CD4-positive, alpha-beta T cell treated with Interleukin-12 subunit alpha and Interleukin-12 subunit beta, for 1 hour (primary cell): ENCODE measurements at places on chromosomes 1 and 21.

- DNase-seq: no peak
These were observed 405.6 kb downstream of the PTPRU start for GRCh38 chr1:29641921-29642320.

DNA sequence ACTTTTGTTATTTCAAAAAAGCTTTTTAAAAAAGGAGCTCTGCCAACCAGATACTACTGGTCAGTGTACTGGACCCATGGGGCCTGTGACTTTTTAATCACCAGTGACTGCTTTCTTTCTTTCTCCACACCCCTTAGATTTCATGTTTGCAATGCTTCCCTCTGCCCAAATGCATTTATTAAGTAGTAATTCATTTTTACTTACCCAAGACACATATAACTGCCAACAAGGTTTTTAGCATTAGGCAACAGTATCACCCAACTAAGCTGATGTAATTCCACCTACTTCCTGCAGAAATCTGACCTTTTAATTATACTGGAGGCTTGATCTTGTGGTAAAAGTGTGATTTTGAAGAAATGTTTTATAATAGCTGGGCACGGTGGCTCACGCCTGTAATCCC is 12.5 kb downstream of the MECR start:
- DNase-seq: no peak

GRCh38 chr1:101388904-101389546 is 152.2 kb downstream of the S1PR1 start:
- no peak for DNase-seq

GRCh38 chr21:36654796-36655325 is 44.1 kb upstream of the SIM2 start:
- DNase-seq: no peak

DNA sequence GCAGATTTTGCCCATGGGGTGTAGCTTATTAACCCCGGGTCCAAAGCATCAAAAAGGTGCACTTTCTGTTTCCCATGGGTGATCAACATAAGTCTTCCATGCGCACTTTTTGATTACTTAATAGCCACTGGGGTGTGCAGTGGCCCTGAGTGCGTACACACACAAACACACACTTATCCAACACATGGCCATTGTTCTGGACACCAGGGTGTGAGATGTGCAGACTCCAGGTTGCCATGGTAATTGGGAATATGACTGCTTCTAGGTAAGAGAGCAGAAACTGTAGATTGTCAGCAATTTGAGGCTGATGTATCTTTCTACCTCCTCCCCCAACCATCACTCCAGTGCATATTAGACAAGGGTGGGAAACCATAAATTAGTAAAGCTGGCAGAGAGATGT is 68.8 kb downstream of the MAB21L3 start:
- DNase-seq: no peak

DNA sequence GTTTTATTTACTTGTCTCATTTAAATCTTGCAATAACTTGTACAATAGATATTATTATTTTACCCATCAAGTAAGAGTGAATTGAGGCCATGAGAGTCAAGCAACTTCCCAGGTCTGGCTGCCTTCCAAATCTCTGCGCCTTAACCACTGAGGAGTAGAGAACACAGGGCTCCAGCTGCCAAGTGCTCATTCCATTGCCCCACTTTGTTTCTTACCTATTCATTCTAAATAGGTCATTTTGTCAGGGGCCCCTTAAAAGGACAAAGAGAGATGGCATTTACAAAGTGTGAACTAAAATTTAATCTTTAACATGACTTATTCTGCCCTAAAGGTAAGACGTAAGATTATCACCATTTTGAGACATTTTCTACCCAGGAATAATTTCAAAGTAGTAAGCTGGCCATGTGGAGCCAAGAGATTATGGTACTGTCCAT is 3.5 kb downstream of the PPP1R15B start:
- peak; percentile 51 for DNase-seq

DNA sequence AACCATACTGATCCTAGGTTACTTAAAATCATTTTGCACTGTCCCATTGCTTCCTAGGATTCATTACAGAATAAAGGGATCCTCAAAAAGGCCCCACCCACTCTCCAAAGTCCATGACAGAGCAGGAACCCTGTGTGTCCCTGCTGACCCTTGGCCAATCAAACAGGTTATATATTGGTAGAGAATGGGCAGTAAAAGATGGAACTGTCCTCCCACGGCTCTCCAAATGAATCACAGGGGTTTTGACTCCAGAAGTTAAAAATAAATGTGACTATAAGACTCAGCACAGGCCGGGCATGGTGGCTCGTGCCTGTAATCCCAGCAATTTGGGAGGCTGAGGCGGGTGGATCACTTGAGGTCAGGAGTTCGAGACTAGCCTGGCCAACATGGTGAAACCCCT is 65.5 kb downstream of the ACOT7 start:
- DNase-seq: no peak

DNA sequence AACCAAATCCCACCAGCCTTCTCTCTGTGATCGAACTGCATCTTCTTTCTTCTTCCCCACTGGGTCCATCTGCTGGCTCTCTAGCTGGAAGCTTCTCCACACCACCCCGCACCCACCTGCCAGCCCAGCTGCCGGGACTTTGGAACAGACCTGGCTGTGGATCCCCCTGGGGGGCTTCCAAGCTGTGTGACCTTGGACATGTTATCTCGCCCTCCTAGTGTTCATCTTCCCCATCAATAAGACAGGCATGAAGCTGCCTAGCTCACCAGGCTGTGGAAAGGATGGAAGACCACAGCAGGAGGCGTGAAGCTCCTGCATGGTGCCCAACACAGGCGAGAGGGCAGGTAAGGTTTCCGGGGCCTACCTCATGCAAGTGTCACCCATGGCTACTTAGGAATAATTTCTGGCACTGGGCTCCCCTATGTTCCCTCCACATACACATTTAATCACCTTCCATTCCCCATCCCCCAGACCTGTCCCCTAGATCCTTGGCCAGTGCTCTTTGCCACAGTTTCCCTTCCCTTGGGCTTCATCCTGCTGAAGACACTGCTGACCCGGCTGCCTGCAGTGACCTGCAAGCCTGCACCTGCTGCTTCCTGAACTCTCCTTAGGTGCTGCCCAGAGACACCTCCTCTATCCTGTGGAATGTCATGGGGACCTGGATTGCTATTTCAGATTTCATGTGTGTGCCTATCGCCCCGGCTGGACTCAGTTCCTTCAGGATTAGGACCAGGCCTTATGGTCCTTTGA is 13.2 kb upstream of the C2CD2 start:
- no peak for DNase-seq

DNA sequence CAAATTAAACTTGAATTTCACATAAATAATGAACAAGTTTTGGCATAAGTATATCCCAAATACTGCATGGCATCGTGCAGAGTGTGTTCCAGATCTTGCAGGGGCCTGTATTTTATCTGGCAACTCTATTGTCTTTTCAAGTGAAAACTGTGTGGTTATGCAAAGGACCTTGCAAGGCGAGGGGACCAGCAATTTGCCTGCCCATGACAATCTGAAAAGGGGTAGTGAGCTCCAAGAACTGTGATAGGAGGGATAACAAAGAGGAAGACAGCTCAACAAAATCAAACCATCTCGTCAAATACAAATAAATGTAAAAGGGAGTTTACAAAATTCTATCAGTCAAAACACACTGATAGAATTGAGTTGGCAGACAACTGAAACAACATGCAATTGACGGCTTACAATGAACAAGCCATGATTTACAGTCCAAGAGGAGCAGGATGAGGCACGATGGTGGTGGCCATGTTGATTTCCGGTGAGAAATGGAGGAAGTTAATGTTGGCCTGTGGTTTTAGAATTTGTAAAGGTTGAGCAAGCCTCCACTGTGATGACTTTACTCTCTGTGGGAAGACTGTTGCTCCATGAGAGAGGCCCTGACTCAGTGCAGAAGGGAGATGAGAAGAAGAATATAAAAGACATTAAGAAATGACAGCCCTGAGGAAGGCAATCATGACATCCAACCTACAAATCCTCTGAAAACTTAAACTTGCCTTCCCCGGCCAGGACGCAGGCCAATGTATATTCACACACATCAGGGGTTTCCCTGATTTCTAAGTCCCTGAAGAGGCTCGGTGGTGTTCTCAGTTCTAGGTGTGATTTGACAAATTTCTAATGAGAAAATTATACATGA is 132.2 kb downstream of the ADSS2 start:
- DNase-seq: peak; percentile 58

GRCh38 chr1:201818971-201819750 is 9.8 kb upstream of the IPO9 start:
- DNase-seq: no peak

DNA sequence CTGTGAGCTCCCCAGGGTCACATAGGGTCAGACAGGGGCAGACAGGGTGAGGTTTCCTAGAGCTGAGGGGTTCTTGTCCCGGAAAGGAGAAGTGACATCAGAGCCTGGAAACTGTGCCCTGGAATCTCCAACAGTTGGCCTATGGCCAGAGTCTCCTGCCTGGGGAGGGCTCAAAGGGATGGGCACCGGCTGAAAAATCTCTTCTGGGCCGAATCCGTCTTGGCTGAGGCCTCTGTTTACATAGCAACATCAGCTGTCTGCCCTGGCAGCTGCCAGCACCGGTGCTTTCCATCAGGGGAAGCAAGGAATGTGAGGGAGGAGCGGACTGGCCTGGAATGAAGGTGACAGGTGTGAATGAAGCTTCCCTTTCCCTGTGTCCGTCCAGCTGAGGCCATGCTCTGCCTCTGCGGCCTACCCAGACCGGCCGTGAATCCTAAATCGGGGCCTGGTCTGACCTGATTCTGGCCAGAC is 30.7 kb downstream of the VASH2 start:
- DNase-seq: no peak

GRCh38 chr1:222894331-222894730 is 79.5 kb downstream of the DISP1 start:
- DNase-seq: no peak

GRCh38 chr21:45192332-45192731 is 95.4 kb downstream of the POFUT2 start:
- no peak for DNase-seq

- no peak for DNase-seq
These were observed 155.1 kb downstream of the HHAT start for GRCh38 chr1:210483821-210484220.
